ENCODE measurements at places on chromosomes 16 and 17. TPM values are rescaled to one million over a fixed set of nuclear protein-coding genes. Genes with fewer than 3 reads are reported as not detected.

GRCh38 chr17:49616601-49617131 lies 41.0 kb downstream of the NXPH3 start:
- DNase-seq = no peak

ZNF75A gene
- 7.4 TPM for total RNA-seq

- DNase-seq = no peak
Measured at GRCh38 chr16:30110661-30111060, 2.7 kb downstream of the GDPD3 start.

GRCh38 chr17:78225088-78225865 lies 6.2 kb upstream of the TMEM235 start:
- DNase-seq = no peak

DNA sequence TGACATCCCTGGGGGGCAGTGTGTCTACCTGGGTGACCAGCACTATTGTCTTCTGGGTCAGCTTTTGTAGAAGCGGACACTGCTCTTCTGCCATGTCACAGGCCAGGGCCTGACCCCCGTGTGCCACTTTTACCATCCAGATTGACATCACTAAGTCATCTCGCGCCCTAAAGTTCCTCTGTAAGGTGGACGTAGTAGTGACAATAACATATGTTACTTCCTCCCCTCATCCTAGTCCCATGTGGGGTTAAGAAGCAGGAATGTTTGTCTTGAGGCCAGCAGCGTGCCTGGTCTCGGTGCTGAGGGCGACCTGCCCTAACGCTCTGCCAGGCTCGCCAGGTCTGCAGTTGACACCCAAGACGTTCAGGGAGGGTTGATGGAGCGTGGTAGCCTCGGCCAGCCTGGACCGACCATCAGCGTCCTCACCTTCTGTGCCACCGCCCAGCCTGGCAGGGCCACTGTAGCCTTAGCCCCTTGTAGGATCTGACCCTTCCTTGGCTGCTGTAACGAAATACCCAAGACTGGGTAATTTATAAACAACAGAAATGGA lies 20.7 kb downstream of the GAA start:
- no peak for DNase-seq

DNA sequence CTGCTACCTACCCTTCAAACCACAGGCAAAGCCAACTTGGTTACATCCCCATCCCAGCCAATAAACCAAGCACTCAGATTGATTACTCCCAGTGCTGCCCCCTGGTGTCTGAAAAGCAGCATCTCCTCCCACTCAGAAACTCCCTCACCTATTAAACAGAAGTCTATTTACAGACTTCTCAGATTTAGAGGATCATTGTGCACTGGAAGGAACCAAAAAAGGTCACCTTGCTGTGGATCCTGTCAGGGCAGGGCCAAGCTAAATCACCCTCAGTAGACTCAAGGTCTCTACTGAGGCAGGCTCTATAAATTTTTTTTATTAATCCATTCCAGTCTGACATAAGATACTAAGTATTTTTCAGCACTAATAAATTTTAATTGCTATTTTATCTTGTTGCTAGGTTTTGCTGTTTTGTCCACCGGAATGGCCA lies 17.6 kb downstream of the HIGD1B start:
- no peak for DNase-seq

- no peak for DNase-seq
Measured at GRCh38 chr17:37492167-37492566, 2.5 kb downstream of the DUSP14 start.

DNA sequence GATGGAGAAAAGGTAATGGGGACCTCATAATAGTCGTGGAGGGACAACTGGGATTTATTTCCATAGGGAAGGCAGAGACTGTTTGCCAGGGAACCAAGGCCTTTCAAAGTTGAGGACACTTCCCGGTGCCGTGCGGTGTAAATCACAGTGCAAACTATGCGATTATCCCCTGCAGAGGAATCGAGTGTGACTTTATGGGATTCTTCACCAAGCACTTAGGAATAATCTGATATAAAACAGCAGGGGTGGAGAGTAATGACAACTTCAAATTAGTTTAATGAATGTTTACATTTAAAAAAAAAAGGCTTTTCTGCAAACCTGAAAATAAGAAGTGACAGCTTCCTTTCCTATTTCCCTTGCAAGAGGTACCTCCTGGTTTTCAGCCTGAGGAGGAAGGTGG lies 538.2 kb downstream of the MAF start:
- no peak for DNase-seq

KRT27 gene
- total RNA-seq = not detected

TEKT5 gene
- not detected for total RNA-seq

- no peak for DNase-seq
Measured at GRCh38 chr16:14375132-14375491, 254.9 kb downstream of the PARN start.

- no peak for DNase-seq
Measured at GRCh38 chr17:78434455-78435329, 56.2 kb downstream of the PGS1 start.

DNA sequence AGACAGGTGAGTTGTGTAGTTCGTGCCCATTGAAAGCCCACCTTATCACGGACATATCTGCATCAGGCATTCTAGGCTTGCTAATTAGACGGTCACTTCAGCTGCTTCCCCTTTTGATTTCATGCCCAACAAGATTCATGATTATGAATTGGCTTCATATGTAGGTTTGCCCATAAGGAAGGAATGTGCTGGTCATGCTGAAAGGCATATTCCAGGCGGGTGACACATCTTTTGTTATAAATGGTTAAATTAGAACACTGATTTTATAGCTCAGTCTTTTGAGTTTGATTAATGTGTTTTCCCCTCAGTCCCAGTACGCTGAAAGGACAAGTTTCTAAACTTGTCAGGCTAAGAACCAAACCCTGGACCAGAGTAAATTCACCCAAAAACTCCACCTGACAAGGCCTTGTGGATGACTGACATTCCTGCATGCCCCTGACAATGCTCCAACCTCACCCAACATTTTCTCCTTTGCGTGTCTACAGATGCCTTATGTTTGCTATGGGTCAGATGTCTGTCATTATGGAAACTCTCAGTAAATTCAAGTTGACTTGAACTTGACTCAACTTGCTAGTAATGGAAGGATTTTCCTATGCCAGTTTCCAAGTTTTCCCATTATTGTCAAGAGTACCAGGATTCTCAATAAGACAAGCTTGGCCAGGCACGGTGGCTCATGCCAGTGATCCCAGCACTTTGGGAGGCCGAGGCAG lies 421.9 kb downstream of the PMP22 start:
- no peak for DNase-seq

GRCh38 chr17:8382880-8383142 lies 182 bp downstream of the RPL26 start:
- DNase-seq = no peak

GRCh38 chr17:76714822-76715495 lies 4.2 kb upstream of the MXRA7 start:
- DNase-seq = no peak

GRCh38 chr17:29844339-29845048 lies 85.5 kb downstream of the SSH2 start:
- no peak for DNase-seq

CDR2L gene
- 1.5 TPM for total RNA-seq

DNA sequence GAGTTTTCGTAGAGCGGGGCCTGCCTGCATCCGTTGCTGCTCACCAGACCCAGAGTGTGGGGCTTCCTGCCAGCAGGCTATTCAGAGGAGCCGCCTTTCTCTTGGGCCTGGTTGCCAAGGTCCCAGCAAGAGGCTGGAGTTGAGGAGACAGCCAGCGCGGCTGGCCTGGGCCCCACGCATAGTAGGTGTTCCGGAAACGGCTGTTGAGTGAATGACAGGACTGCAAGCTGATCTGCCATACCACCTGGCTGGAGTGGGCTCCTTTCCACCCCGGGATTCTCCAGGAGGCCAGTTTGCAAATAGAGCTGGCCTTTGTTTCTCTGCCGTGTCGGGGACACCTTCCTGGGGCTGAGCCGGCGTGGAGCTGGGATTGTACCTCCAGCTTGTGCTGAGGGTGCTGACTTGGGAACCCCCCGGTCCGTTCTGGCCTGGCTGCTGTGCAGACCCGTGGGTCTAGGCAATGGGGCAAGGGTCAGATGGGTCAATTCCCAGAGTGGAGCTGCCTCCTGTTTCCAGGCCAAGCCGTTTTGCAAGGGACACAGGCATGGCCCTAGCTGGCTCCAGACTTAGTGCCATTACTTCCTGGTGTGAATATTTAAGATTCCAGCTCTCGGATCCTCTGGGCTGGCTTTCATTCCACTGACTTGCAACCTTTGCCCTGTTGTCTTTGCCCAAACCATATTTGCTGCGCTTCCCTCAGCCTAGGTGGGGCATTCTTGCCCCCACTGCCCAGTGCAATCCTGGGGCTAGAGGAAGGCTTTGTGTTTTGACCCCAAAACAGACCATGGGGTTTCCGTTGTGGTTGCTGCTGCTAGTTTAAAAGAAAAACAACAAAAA lies 68.8 kb downstream of the CMIP start:
- no peak for DNase-seq

HP gene
- not detected for total RNA-seq

GRCh38 chr16:23141500-23141899 lies 7.8 kb downstream of the USP31 start:
- DNase-seq = no peak

SMYD4 gene
- total RNA-seq = 19.8 TPM

- no peak for DNase-seq
Measured at GRCh38 chr16:29649588-29650494, 13.2 kb upstream of the SPN start.
